ENCODE measurements at places on chromosomes 4 and X. TPM values are rescaled to one million over a fixed set of nuclear protein-coding genes. Genes with fewer than 3 reads are reported as not detected.

Gene NIPAL1
- total RNA-seq: 0.51 TPM

Gene KLB
- total RNA-seq: 7.4 TPM

Gene ERAS
- not detected for total RNA-seq

Gene NR0B1
- not detected for total RNA-seq

Gene IQCM
- total RNA-seq: not detected

Gene SH3D19
- total RNA-seq: 162 TPM

Gene ASMT
- not detected for total RNA-seq

Gene MYL5
- total RNA-seq: 16.5 TPM

Gene PGM2
- total RNA-seq: 20.6 TPM

Gene ADH1C
- 79.9 TPM for total RNA-seq

Gene PCDH18
- 23.3 TPM for total RNA-seq

Gene PABPC4L
- total RNA-seq: 1.3 TPM

Gene TBC1D8B
- 6.5 TPM for total RNA-seq

Gene LRRC66
- total RNA-seq: 0.42 TPM

Gene NEIL3
- 0.32 TPM for total RNA-seq

Gene FOXR2
- not detected for total RNA-seq

Gene SSX2
- total RNA-seq: not detected
